ENCODE measurements at places on chromosomes 7 and 10.

GRCh38 chr10:13095929-13096328 is 4.0 kb upstream of the OPTN start:
- DNase-seq = no peak

- DNase-seq = no peak
Measured at GRCh38 chr7:158052381-158053060, 535.1 kb downstream of the PTPRN2 start.

- no peak for DNase-seq
Measured at GRCh38 chr7:134589491-134589941, 40.6 kb downstream of the AKR1B15 start.

DNA sequence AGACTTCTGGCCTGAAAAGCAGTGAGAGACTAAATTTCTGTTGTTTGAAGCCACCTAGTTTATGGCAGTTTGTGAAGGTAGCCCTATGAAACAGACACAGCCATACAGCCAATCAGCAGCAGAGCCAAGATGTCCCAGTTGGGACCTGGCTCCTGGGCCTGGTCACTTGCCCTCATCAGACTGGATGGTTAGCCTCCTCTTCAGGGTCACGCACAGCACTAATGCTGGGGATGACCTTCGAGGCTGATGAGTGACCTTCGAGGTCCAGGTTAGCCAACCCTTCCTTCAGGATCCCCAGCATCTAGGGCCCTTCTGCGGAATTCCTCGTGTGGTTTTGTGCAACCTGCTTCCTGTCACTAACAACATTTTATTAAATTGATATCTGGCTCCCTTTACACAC is 229.7 kb downstream of the FANK1 start:
- no peak for DNase-seq

Measured in amniotic epithelial cell (primary cell).